ENCODE measurements at places on chromosomes 6 and 20.

GRCh38 chr20:8764344-8764962 lies 304.4 kb upstream of the PLCB4 start:
- no peak for DNase-seq

GRCh38 chr20:63053432-63054102 lies 46.8 kb upstream of the BHLHE23 start:
- no peak for DNase-seq

GRCh38 chr20:33251496-33251895 lies 15.7 kb downstream of the BPIFA1 start:
- DNase-seq, result no peak

GRCh38 chr6:157981395-157982101 lies at the start of gene SYNJ2:
Gene SYNJ2 (plus strand): TSS chr6:157981863. CDS start chr6:157981962, 99 bp downstream.
- peak; percentile 41 for DNase-seq

DNA sequence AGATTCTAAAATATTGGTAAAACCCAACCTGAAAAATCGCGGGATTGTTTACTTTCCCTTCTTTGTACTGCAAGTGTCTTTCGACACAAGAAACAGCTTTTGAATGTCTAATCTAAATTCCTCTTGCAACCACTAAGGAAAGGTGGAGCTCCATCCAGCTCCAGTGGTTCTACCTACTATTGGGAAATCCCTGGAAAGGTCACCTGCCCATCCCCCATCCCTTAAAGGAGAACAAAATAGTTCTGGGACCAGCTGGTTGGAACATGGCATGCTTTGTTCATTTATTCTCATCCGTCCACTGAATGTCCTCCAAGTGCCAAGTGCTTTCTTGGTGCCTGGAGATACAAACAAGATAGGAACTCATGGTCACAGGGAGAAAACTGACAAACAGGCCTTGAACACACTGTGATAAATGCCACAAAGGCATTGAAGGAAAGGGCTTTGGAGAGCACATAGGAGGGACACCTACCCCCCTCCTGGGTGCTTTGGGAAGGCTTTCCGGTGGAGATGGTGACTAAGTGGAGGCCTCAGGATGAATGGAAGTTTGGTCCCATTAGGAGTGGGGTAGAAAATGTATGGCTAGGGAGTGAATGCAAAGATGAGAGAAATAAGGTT lies 2.3 kb upstream of the CITED2 start:
- no peak for DNase-seq

DNA sequence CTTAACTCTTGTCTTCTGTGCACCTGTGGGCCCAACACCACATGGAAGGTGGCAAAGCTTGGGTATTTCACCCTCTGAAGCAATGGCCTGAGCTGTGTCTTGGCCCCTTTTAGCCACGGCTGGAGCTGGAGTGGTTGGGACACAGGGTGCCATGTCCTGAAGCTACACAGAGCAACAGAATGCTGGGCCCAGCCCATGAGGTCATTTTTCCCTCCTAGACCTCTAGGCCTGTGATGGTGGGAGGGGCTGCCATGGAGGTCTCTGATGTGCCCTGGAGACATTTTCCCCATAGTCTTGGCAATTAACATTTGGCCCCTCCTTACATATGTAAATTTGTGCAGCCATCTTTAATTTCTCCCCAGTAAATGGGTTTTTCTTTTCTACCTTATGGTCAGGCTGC lies 620.8 kb downstream of the RFPL4B start:
- DNase-seq, result no peak

GRCh38 chr6:161985876-161986423 lies 712.1 kb upstream of the AGPAT4 start:
- no peak for DNase-seq

DNA sequence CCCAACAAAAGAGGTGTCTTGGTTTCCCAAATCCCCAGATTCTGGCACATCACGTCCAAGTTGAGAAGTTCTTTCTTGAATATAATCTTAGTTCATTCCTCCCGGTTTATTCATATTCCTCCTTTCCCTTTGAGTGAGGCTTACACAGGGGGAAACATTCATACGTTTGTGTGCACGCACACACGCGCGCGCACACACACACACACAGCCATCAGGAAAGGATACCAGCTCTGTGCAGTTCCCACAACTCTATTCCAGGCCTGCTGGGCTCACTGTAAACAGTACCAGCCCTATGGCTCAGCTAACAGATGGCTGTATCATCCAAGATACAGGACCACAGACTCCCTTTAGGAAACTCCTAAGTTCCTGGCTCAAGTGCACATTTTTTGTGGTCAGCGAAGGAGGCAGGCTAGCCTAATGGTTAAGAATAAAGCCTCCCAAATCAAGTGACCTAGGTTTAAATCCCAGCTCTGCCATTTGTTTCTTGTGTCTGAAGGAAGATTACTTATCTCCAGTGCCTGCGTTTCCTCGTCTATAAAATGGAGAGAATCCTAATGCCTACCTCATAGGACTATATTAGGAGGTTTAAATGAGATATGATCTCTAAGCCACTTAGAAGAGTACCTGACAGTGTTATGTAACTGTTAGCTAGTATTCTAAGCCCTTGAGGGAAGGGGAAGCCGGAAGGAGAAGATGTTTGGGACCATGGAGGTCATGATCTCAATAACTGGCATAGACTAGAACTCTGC lies 3.7 kb upstream of the TAF8 start:
- no peak for DNase-seq

DNA sequence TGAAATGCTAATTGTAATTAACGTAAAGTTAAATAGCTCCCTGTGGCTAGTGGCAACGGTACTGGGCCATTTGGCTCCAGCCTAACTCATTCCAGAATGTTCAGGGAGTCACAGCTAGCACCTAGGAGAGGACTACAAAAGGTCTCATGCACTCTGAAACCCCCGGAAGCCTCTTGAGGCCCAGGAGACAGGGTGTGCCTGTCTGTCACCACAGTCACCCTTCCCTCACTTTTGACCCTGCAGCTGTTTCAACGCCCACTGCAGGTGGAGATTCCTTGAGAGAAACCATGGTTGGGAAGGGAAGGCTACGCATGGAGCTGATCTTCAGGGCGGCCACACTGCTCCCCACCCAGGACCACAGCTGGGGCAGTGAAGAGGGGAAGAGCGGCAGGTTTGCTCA lies 58.6 kb downstream of the SULF2 start:
- no peak for DNase-seq

- DNase-seq, result no peak
Observed at GRCh38 chr6:23031986-23032385, 462.6 kb downstream of the HDGFL1 start.

DNA sequence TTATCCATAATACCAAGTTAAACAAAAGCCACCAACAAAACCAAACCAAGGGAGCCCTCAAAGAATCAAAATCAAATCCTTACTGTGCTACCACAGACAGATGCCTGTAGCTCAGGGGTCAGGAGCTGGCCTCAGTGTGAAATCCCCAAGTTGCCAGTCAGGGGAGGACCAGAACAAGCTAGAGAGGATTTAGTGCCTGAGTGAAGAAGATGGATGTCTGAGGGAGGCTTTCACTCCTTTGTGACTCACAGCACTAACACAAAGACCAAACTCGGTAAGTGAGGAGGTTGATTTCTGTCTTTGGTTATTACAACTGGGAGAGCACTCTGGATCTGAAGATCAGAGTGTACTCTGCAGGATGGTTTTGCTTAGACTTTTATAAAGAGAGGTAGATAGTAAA lies 189.9 kb upstream of the ZNF184 start:
- DNase-seq, result no peak

DNA sequence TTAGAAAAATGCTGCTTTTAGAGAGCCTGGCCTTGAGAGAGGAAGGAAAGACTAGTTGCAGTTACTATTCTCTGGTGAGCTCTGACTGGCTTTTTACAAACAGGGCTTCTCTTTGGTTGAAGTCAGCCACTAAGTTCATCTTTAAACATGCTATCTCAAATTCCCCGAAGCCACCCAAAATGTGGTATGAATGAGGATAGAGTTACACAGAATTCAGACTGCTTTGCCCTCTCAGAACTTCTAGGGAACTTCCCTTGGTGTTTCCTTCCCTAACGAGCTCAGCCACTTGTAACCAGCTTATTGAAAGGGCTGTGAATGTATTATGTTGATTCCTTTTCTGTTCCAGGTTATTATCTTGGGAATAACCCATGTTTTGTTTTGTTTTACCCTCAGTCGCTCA lies 73.5 kb downstream of the EFHC1 start:
- DNase-seq, result no peak

DNA sequence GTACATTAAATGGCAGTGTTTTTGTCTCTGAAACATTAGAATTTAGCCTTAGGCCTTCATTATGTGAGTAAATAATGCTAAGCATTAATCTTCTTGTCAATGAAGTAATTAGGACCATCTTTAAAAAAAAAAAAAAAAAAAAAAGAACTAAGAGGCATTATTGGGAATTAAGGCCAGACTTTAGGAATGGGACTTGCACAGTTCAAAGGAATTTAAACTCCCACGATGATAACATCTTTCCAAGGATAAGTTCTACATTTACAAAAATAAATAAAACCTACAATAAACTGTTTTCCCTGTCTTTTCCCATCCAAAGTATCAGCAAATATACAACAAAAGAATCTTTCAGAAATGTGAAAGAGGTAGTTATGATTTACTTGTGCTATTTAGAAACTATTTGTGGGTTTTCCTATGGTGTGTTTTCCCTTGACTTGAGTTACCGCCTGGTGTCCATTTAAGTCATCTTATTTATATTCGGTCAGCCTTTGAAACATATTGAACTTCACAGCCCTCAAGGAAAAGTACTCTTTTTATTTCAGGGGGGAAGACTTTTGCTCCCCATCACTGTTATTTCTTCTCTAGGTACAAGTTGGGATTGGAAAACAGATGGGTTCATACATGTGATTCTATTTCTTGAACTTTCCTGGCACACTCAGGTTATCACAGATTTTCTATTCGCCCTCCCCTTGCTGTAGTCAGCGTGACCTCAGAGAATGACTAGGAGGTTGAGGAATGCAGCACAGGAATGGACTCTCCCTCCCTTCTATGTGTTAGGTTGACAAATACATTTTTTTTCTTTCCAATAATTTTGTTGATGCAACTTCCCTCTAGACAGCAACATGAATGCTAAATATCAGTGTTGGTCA lies 13.6 kb downstream of the STMND1 start:
- no peak for DNase-seq
